ENCODE measurements at places on chromosomes 1 and 21.

DNA sequence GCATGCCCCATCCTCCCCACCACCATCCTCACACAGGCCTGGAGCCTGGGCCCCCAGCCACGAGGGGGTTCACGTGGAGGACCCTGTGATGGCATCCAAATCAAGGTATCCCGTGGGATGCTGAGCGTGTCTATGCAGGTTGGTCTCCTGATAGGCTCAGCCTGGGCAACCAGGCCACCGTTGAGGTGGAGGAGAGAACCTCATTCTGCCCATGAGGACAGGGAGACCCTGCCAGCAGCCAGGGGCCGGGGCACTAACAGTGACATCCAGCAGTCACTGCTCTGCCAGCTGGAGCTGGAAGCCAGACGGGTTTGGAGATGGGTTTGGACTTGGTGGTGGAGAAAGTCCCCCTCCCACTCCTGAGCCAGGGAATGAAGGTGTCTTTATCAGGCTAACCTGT is 582.8 kb downstream of the MATN1 start:
- DNase-seq = no peak

DNA sequence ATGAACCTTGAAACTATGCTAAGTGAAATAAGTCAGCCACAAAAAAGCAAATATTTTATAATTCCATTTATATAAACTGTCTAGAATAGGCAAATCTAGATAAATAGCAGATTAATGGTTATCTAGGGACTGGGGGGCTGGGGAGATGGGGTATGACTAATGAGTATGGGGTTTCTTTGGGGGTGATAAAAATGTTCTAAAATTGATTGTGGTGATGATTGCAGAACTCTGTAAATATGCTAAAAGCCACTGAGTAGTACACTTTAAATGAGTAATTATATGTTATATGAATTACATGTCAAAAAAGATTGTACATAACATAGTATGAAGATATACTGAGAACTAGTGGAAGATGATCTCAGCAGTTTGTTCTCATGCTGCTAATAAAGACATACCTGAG is 675.0 kb downstream of the KIF26B start:
- no peak for DNase-seq

GRCh38 chr1:47725000-47725473 is 272.1 kb downstream of the TRABD2B start:
- DNase-seq = no peak

DNA sequence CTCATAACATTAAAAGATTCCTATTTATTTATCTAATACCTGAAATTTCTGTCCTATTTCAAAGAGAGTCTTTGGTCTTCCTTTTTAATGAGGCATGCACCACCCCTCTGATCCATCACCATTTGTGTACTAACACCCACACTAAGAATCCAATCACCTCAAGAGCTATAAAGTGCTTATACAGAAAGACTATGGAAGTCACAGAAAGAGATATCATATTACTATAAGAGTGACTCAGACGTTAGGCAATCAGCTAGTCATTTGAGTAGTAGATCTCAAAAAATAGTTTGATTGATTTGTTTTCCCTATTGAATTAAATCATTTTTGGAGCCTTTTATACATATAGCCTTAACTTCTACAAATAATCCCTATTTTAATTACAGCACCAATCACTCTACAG is 46.1 kb downstream of the NME7 start:
- no peak for DNase-seq

- no peak for DNase-seq
Observed at GRCh38 chr1:214209260-214209808, 71.6 kb upstream of the SMYD2 start.

GRCh38 chr1:85245456-85245855 is 14.0 kb downstream of the C1orf52 start:
- no peak for DNase-seq

GRCh38 chr1:187577610-187578009 is 748.9 kb downstream of the PLA2G4A start:
- no peak for DNase-seq

DNA sequence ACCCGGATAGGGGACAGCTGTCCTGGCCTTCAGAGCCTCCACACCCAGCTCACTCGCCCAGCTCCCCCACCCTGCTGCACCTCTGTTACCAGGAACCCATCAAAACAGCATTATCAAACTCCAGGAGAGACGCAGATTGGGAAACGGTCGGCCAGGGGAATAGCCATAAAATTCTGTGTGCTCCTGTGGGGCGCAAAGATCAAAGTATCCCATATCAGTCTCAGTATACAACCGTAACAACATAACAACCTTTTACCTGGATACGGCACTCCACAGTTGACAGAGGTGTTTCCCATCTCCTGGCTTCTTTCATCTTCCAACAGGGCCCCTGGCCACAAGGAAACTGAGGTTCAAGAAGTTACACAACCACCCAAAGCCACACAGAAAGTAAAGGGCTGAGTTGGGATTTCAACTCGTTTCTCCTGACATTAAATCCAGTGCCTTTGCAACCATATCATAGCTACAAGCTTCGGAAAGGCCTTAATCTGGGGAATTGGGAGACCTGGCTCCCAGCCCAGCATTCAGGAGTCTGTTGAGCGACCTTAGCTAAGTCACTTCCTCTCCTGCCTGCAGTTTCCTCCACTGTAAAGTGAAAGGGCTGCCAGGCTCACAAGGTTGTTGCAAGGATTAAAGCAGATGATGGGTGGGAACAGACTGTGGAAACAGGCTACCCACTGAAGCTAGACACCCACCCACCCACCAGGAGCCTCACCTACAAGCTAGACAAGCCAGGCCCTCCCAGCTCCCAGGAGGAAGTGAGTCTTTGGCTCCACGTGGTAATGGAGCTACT is 8.1 kb upstream of the EPHB2 start:
- DNase-seq = no peak

DNA sequence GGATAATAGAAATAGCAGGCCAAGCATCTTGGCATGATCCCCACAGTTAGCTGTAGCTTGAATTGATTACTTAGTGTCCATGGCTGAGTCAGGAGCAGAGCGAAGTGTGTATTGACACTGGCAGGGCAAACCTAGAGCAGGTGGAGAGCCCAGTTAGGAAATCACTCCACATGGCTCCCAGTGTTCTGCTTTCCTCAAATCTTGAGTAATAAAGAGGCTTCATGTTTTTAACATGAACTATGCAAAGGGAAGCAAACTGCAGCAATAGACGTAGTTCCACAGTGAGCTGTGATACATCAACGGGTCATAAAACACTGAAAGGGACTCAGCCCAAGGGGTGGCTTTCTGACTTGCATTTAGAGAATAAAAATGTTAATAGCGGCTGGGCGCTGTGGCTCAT is 28.9 kb downstream of the RHEX start:
- no peak for DNase-seq

DNA sequence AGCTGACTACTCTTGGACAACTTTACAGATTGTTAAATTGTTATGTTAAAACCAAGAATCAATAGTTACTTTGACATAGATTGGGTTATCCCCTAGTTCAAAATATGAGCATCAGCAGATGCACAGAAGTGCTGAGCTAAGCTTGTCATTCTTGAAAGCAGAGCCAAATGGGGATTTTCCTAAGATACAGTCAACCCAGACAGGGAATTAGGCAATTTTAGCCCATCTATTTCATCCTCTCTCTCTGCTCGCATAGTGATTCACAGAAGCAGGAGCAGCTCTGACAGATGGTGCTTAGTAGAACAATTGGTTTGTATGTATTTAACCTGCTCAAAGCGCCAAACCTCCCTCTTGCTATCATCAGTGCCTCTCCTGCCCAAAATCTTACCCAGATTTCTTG is 27.9 kb upstream of the PRRC2C start:
- no peak for DNase-seq

GRCh38 chr1:247368490-247369145 is 37.0 kb upstream of the ZNF496 start:
- DNase-seq = no peak

DNA sequence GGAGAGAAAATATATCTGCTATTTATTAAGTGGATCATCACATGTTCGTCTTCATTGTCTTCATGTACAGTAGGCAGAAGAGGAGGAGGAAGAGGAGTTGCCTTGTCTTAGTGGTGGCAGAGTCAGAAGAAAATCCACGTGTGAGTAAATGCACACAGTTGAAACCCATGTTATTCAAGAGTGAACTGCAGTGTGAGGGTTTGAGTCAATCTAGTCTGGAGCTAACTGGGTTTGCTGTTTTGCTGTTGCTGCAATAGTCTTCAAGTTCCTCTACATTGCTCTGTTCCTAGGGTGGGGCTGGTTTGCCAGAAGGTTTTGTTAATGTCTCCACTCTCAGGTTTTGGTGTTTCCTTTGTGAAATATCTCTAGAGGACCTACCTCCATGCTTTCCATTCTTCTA is 3.1 kb upstream of the CD1A start:
- DNase-seq = no peak

GRCh38 chr1:245298781-245299180 is 144.0 kb downstream of the KIF26B start:
- no peak for DNase-seq

GRCh38 chr1:194616835-194617234 is 1430.4 kb upstream of the B3GALT2 start:
- DNase-seq = no peak

- DNase-seq = no peak
Observed at GRCh38 chr1:2315674-2316450, 75.5 kb downstream of the MORN1 start.

DNA sequence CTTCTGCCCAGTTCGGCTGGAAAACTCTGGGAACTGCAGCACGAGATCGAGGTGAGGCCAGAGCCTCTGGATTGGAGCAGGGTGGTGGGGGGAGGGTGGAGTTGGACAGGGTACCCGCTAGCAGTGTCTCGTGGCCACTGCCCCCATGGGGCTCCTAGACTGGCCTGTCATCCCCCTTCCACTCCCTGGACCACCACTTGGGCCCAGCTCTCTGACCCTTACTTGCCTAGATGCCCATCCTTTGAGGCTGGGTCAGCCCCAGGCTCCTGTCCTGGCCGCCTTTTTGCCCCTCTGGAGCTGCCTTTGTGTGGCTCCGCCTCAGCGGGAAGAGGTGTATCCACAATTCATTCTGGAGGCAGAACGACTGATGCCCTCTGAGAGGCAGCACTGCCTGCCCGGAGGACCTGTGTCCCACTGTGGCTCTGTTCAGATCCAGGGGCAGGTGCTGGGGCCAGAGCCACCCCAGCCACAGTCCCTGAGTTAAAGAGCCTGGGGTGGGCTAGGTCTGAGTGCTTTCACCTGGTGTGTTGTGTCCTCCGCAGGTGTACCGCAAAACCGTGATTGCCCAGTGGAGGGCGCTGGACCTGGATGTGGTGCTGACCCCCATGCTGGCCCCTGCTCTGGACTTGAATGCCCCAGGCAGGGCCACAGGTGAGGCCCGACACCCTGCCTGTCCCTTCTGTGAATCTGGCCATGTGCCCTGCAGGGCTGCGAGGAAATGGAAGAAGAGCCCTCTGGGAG is 17.7 kb downstream of the FAAH start:
- no peak for DNase-seq

- no peak for DNase-seq
Observed at GRCh38 chr1:224080115-224080774, 33.7 kb upstream of the FBXO28 start.

DNA sequence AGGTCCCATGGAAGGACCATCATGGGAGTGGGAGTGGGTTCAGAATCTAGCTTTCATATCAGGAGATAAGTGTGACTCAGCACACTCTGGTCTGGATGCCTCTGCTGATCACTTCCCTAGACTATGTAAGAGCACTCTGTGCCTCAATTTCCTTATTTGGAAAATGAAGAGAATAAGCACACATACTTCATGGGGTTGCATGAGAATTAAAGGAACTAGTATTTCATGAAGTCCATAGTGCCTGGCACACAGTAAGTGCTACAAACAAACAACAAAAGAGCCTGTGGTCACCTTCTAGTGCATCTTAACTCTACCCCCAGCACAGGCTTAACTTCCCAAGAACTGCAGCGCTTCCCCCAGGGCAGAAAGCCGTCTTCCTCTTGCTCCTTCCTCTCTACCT is 9.6 kb upstream of the IL20 start:
- no peak for DNase-seq
